Posterior cingulate gyrus (tissue), 11 donors: ENCODE measurements at places on chromosomes 7 and 10.

DNA sequence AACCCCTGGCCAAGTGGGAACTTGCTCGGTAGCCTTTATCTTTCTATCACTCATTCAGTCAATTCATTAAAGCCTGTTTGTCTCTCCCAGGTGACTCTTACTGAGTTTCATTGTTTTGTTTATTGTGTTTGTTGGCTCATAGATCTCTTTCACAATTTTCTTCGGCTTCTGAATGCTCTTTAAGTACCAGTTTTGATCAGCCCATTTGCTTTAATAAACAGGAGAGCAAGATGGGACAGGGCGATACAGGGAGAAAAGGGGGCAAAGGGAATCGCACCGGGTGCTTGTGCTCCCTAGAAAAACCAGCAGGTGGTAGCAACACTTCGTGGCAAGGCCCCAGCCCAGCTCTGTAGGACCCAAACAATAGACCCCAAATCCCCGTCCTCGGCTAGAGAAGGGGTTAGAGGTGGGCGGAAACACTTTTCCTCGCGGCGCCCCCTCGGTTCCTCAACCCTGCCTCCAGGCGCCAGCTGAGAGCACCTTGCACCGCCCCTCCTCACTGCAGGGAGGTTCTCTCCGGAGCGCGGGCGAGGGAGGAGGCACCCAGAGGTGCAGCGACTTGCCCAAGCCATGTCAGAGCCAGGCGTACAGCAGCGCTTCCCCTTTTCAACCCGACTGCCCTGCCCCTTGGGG is 1.0 kb upstream of the EPHB6 start:
- peak; percentile 63 for DNase-seq

DNA sequence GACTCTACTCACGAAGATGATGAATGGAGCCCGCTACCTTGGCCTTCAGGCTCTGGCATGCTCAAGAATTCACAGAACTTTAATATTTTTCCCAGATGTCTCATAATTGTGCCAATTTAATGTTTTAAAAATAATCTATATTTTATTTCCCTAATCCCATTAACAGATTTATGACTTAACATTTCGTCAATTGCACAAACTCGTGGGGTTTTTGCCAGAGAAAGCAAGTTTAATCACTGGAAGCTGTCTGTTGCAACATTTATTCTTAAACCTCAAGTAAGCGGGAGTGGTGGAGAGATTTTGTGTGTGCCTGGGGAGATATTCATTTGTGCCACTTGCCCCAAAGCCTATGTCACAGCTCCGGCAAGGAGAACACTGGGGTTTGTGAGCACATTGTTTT is 117.9 kb downstream of the TEX36 start:
- no peak for DNase-seq

DNA sequence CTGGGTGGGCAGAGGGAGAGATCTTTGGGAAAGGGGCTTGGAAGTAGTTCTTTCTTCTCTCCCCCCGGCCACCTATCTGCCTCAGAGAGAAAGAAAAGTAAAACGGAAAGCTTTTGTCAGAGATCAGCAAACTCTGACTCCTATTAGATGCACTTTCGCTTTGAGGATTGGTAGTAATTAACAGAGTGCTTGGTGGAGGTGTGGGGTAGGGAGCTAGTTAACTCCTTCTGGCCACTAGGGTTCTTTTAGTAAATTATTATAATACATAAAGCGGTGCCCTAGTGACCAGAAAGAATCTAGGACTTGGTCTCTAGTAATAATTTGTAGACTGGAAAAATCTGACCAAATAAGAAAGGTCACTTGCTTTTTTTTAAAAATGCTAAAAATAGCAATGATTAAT is 54.6 kb downstream of the CPVL start:
- DNase-seq, result no peak

DNA sequence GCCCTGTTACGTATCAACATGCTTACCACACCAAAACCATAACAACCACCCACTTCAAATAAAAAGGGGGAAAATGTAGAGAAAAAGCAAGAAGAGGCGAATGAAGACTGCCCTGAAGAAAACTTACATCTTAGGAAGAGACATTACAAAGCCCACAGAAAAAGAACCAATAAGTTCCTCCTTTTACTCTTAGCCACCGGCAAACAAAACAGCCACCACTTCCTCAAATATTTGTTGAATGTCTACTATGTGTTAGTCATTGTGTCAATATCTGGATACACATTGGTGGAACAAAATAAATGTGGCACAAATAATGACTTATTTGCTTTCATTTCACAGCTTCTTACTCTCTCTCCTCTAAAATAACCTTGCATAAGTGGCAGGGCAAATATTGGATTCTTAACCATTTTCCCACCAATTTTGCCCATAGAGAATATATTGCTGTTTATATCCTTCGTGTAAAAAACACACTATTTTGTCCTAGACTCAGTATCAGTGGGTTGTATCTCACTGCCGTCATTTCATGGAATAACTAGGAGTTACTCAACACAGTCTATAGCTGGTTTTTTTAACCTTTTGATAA is 106.8 kb downstream of the ANK3 start:
- DNase-seq, result no peak

GRCh38 chr7:483656-484355 is 35.8 kb downstream of the PDGFA start:
- DNase-seq, result no peak

GRCh38 chr10:52266858-52267257 is 47.2 kb upstream of the DKK1 start:
- no peak for DNase-seq

- DNase-seq, result no peak
These were observed 25.5 kb downstream of the RBM17 start for GRCh38 chr10:6114299-6114698.

DNA sequence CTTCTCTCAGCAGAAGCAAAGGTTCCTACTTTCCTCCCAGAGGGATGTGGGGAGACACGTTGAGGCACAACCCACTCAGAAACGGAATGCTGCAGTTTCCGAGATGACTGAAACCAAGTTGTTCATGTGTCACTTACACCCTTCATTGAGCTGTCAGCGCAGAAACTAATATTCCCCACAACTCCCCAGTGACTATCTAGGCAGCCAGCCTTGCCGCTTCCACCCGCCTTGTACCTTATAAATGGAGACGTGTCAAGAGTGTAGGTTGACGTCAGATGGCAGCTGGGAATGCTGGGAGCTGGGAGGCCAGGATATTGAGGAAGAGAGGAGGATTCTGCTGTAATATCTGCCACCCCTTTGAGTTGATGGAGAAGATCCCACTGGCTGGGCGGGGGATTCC is 15.1 kb downstream of the GPR26 start:
- no peak for DNase-seq

- no peak for DNase-seq
These were observed 63.0 kb downstream of the HOXA1 start for GRCh38 chr7:27032839-27033238.

GRCh38 chr10:51000164-51000563 is 74.1 kb upstream of the PRKG1 start:
- DNase-seq, result no peak

GRCh38 chr10:566241-566885 is 123.1 kb downstream of the DIP2C start:
- no peak for DNase-seq

- no peak for DNase-seq
These were observed 73.5 kb upstream of the PDSS1 start for GRCh38 chr10:26624006-26624405.

DNA sequence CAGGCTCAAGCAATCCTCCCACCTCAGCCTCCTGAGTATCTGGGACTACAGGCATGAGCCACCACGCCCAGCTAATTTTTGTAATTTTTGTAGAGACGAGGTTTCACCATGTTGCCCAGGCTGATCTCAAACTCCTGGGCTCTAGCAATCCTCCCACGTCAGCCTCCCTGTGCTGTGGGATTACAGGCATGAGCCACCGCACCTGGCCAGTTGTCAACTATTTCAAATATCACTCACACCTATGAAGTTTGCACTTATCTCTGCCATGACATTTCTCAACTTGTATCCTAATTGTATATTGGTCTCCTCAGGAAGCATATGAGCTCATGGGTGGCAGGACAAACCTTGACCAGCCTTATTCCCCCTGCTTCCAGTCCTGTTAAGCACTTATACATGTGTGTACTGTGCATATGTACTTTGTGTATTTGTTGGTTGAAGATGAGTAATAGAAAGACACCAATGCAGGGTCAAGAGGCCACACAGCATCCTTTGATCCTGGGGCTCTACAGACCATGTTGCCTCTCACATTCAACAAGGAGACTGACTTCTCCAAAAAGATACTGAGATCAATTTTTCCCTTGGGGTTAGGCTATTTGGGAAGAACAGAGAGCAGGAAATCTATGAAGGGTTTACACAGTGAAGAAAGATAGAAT is 82.2 kb downstream of the SLC16A9 start:
- no peak for DNase-seq

GRCh38 chr10:29356931-29357330 is 68.1 kb downstream of the LYZL1 start:
- DNase-seq, result no peak

- DNase-seq, result no peak
These were observed 126.8 kb downstream of the SKIDA1 start for GRCh38 chr10:21398563-21399231.

DNA sequence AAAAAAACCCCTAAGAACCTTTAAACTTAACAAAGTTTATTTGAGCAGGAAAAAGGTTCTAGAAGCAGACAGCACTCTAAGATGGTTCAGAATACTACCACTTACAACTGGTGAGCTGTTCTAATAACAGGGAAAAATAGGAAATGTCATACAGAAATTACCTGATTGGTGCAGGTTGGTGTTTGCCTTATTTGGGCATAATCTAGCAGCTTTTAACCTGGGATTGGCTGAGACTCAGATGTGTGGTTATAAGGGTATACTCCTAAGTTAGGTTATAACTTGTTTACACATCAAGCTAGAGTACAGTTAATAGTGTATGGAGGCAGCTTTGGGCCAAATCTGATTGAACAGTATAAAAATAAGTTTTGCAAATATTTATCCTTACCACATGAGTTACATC is 59.8 kb downstream of the MAPK8 start:
- no peak for DNase-seq

- no peak for DNase-seq
These were observed 2.6 kb downstream of the PRLHR start for GRCh38 chr10:118592675-118593330.

DNA sequence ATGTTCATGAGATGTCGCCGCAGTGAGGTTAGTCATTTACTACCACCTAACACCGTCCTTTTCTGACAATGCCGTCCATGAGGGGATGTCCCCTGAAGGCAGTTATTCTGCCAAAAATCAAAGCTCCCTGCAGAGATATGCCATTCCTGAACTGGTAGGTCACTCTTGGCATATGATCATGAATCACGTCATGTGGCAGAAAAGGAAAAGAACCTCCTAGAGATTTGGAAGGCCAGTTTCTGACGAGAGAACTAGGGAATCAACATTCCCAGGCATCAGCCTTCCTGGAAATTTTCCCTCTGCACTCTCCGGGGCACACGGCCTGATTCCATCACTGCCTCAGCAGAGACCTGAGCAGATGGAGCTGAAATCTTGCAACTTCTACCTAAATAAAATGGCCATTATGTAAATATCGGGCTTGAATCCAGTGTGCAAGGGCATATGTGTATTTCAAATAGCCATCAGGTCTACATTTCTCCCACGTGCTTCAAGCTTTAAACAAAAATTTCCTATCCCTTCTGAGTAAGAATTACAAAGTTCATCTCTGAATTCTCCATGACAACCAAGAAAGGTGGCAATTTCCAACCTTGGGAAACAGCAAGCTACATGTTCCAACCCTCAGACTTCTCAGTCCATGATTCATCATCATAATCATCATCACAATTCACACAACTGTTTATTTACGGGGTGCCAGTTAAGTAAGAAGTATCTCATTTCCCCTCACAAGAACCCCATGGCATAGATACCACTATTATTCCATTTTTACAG is 46.5 kb downstream of the AMPH start:
- no peak for DNase-seq

GRCh38 chr10:102644646-102645387 is 538 bp downstream of the TRIM8 start:
- DNase-seq, result peak; percentile 78

GRCh38 chr10:75542906-75543305 is 111.5 kb downstream of the LRMDA start:
- no peak for DNase-seq

DNA sequence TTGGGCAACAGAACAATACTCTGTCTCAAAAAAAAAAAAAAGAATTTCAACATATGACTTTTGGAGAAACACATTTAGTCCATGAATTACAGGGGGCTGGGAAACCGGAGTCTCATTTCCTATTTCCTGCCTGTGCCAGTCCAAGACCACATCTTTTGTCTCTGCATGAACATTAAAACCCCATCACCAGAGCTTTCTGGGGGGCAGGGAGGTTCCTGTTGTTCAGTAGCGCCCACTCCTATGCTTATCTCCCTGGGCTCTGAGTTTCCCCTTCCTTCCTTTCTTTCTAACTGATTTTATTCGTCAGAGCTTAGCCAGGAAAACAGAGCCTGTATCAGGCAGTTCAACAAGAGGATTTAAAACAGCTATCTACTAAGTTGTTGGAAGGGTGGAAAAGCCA is 119.3 kb downstream of the CALN1 start:
- DNase-seq, result no peak

DNA sequence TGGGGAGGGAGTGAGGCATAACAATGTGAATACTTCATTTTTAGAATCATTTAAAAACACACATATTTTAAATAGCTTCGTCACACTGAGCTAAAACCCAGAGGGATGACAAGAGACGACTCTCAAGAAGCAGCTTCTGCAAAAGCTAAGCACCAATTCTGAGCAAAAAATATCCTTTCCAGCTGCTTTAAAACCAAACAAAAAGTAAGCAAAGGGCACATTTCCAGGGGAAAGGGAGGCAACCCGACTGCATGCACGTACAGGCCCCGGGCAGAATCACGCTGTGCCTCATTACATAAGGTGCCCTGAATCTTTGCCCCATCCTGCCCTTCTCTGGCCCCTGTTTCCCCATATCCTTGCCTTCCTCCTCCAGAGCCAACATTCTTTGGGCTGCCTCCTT is 78.4 kb downstream of the DGKI start:
- DNase-seq, result no peak

DNA sequence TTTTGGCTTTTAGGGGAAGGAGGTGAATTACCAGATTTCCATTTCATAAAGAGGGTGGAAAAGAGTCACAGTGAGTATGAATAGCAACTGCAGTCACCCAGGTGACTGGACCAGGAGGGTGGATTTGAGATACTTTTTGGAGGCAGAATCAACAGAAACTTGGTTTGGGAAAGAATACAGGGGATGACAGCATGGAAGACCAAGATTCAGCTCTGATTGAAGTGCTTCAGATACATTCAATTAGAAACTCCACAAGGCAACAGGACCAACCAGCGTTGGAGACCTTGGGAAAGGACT is 83.0 kb downstream of the SGMS1 start:
- no peak for DNase-seq

DNA sequence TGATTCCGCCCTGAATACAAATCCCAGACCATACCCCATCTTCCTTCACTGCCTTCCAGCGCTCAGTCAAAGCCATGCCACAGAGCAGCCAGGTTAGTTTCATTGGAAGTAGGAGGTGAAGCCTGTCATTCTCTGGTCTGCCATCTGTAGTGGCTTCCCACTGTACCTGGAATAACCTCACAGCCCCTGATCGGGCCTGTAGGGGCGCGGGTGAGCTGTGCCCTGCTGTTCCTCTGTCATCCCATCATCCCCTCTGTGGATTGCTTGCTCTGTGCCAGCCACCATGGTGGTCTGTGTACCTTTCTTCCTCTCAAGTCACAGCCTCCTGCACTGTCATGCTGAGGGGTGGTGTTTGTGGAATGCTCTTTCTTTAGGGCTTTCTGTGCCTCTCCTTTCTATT is 155.1 kb downstream of the ZNF22 start:
- no peak for DNase-seq

GRCh38 chr7:157016352-157017041 is 6.0 kb upstream of the MNX1 start:
- DNase-seq, result peak; percentile 45

- no peak for DNase-seq
These were observed 674.7 kb downstream of the CCSER2 start for GRCh38 chr10:85003083-85003482.

GRCh38 chr10:50807851-50808776 is 68.4 kb downstream of the ASAH2B start:
- no peak for DNase-seq
